ENCODE measurements at places on chromosomes 4 and X.

DNA sequence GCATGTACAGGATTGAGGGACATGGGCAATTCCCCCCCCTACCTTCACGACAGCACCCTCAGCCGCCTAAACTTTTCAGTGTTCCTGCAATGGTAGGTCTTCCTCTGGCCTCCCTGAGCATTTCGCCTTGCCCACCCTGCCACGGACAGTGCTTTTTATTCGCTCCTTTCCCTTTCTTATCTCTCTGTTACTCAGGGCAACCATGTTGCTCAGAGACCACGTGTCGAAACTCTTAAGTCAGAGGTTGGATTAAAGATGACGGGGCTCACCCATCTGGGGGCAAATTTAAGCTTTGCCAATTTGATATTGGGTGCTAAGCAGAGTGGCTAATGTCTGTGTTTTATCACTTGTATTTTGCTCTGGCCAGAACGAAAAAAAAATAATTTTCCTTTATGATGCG is 20.4 kb downstream of the TENM3 start:
- no peak for DNase-seq

GRCh38 chr4:111636961-111637585 is 508.2 kb upstream of the FAM241A start:
- DNase-seq = no peak

- DNase-seq = no peak
These were observed 220.4 kb upstream of the RADX start for GRCh38 chrX:106391284-106391911.

GRCh38 chr4:153937289-153937688 is 148.4 kb upstream of the SFRP2 start:
- no peak for DNase-seq

GRCh38 chrX:86016139-86016538 is 31.2 kb downstream of the CHM start:
- no peak for DNase-seq

DNA sequence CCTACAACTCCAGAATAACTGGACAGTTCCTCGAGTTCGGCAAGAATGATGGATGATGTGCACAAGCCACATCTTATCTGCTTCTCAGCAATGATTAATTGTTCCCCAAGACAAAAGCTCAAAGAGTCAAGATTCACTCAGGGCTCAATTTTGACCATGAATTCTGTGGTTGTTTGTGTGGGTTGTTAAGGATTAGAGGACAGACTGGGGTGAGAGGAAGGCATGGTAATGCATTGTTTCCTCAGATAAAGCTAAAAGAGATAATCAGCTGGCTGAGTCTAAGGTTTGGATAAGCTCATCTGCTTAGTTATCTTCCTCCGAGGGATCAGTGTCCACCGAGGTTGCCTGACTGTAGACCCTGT is 161.0 kb downstream of the CPEB2 start:
- no peak for DNase-seq
